ENCODE measurements at places on chromosomes 13 and 19.

DNA sequence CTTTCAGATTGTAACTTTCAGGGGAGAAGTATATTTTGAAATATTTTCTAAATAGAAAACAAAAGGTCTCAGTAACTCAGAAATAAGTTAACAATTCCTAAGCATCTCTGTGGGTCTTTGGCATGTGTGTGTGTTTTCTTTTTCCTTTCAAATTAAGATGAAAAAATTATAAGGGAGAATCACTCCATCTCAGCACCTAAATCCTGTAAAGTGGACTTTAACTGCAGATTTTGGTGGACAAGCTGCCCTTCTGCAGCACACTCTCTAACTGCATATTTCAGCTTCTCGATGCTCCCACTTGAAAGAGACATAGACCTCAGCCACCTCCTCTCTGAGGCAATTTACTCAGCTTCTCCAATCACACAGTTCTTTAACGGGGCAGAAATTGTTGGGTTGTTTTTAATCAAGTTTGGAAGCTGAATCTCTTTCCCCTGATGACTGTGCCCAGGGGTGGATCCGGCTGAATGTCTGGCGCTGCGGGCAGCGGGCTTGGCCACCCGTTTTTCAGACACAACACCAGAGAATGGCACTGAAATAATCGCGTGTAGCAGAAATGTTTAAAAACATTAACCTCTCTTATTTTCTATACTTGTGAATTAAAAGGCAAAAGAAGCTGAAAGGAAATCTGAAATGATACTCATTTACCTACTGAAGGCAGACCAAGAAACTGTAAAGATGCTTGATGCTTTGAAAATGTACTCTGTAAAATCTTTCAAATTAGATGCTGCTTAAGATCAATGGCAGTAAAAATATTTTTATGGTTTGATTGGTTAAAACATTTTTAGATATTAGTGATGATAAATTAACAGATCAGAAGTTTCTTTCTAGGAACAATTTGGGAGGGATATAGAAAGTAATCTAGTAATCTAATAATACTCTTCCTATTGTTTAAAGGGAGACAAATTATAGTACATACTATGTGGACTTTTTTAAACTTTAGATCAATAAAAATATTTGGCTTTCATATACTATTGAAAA, 12.4 kb downstream of the ZIC2 start:
- DNase-seq, result no peak

DNA sequence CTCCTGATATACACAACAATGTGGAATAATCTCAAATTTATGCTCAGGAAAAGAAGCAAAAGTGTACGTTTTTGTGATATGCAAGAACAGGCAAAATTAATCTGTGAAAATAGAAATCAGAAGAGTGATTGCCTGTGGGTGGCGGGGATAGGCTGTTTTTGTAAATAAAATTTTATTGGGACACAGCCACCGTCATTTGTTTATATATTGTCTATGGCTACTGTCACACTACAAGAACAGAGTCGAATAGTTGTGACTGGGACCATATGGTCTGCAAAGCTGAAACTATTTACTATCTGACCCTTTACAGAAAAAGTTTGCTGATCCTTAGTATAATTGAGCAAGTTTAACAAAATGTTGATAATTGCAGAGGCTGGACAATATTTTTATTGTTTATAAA, 269.5 kb upstream of the HTR2A start:
- no peak for DNase-seq

GRCh38 chr13:34951528-34951927, 9.5 kb downstream of the NBEA start:
- DNase-seq, result no peak

DNA sequence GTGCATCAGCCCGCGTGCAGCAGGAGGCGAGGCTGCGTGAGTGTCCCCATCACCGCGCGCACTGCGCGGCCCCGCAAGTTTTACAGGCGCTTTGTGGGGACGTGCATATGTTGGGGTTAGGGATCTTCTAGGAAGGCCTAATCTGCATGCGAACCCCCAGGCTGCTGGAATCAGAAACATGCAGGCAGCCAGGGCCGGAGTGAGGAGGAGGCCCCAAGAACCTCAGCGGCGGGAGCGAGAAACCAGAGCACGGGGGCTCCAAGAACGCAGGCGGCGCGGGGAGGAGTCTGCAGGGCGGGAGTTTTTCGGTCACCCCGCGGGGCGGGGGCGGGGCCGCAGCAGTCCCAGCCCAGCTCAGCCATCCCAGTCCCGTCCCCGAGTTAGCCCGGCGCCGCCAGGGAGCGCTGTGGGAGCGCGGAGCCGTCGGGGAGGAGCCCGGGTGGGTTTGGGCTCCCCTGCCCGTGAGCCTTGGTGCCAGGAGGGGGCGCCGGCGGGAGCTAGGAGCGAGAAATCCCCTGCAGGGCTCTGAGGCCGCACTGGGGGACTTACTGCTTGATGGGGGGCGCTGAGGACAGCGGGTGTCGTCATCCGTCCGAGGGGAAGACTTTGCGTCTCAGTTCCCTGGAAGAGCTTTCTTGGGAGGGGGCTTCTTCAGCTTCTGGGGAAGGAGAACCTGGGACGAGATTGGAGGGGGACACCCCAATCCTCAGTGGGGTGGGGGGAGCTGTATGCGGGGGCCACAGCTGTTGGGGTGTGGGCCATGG, 933 bp upstream of the NRTN start:
- peak; percentile 93 for DNase-seq
